ENCODE measurements at places on chromosomes 5 and 9.

GRCh38 chr5:37921452-37921851, 81.6 kb upstream of the GDNF start:
- DNase-seq, result no peak

DNA sequence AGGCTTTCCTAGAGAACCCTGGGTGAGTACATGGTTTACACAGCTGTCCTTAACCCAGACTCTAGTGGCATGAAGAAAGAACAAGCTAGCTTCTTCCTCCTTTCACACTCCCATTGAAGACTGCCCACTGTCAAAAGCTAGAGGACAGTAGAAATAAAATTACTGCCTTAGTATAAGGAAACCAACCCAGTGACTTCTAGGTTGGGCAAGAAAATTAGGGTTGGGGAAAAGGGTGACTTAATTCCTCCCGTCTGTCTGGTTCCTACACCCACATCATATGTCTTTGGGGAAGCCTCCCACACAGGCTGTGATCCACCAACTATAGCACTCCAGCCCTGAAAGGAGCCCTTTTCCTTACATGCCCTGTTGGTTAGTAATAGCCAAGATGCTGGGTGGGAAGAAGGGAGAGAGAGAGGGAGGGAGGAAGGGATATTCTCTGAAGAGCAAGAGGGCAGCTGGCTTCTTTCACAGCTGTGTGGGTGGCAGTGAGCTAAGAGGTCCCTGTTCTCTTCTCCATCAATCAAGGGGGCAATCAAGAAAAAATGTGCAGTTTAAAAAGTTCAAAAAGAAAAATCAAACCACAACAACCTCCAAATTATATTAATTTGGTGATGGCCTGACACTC, 21.7 kb downstream of the HBEGF start:
- DNase-seq, result no peak

- no peak for DNase-seq
These were observed 43.9 kb downstream of the BOD1 start for GRCh38 chr5:173572431-173573125.

DNA sequence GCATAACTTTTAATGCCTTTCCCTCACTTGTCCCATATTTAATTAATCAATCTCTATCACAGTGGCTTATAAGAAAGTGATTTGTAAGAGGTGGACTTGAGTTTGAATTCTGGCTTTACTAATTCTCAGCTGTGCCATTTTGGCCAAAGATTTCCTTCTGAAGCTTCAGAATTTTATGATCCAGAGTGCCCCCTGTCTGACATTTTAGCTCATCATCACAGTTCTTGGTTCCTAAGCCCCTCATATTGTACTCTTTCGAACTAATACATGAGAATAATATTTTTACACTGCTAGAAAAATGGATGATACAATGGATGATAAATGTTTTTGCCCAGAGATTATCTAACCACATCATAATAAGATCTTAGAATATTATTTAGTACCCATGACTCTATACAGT, 1014.1 kb downstream of the PTPRD start:
- DNase-seq, result no peak

DNA sequence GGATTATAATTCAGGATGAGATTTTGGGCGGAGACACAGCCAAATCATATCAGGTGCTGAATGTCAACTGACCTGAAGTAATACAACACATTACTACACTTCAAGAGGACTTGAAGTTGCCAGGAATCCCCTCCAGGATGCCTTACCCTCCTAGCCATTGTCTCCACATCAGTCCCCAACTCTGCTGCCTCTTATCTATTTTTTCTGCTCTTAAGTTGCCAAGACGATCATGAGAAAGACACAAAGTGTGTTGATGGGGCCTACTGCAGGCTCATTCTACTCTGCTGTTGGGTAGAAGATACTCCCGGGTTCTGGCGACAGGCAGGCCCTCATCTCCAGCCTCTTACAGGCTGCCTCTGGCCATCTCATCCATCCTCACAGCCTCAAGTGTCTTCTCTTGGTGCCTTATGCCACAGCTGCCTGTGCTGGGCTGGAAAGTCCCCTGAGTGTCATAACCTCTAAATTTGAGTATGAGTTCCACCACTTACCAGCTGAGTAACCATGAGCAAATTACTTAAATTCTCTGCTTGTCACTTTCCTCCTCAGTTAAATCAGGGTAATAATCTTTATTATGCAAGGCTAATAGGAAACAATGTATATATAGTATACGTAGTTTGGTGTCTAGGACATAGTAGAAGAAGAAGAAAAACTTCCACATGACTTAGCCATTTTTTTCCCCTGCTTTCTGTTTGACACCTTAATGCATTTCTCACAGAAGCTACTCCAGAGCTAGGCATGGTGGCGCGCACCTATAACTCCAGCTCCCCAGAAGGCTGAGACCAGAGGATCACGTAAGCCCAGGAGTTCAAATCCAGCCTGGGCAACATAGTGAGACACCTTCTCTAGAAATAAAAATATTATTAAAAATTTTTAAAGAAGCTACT, 73.0 kb upstream of the SNX2 start:
- no peak for DNase-seq

DNA sequence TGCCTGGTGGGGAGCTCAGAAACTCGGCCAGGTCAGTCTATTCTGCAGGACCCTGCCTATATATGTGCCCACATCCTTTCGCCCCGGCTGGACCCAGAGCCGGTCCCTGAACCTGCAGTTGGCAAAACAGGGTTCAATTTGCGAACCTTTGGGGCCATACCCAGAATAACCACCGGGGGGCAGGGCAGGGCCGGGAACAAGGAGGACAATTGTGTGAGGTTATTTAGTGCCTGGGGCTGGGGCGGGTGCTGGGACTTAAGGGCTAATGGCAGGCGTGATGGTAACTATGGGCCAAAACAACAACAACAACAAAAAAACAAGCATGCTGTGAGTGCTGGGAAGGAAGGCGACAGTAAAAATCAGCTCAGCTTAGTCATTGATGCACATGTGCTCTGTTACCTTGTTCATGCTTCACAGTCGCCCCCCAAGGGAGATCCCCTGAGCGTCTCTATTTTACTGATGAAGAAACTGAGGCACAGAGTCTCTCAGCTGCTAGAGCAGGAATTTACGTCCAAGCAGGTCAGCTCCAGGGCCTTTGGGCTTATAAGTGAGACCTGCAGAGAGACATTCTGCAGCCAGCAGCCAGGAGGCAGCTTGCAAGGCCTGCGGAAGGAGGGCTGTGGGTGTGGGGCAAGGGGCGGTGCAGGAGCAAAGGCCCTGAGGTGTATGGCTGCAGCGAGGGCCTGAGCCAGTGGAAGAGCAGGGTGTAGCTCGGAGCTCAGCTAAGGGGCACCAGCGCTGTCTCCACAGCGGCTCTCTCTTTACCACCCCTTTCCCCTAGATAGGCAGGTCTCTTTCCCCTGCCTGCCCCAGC, 106.0 kb downstream of the PHF2 start:
- peak; percentile 33 for DNase-seq

GRCh38 chr9:112581469-112582176, 95.0 kb downstream of the KIAA1958 start:
- no peak for DNase-seq

DNA sequence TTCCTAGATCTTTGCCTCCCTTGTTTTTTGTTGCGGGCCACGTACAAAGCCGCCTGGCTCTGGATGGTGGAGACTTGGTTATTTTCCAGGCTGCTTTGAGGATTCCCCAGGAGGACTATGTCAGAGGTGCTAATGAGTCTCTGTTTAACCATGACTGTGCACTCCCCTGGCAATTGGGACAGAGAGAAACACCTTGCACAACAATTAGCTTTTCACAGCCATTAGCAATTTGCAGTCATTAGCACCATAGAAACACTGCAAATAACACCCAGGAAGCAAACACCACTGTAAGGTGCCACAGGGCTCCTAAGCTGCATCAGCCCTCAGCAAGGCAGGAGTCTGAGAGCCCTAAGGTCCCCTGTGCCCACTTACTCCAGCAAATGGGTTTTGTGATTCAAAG, 201.0 kb upstream of the VLDLR start:
- DNase-seq, result no peak

- no peak for DNase-seq
These were observed 1.6 kb downstream of the SKP1 start for GRCh38 chr5:134174841-134175839.

DNA sequence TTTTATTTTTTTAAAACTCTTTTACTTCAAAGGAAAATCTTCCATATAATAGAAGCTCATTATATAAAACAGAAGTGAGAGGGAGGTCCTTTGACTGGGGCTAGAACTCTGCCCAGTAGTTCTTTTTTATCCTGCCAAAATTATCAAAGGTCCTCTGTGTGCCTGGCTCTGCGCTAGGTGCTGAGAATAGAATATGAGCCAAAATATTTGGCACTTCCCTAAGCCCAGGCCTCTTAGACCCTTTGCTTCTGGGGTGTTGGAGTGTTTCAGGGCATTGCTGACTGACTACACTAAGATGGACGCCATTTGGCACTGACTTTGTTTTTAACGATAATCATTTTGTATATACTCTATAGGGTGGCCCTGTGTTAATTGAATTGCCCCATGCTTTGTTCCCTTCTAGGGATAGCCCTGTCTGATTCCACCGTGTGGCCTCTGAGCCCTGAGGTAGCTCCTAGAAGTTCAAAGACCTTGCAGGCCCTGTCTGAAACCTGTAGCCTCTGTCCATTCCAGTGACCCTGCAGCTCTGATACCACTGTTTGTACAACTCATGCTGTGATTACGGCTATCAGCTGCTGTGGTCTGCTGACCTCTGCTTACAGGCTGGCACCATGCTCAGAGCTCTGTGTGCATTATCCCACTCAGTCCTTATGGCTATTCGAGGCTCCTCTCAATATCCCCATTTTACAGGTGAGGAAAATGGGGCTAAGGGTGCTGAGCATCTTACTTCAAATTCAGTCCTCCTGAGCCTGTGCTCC, 84.3 kb upstream of the SHB start:
- DNase-seq, result no peak

- no peak for DNase-seq
These were observed 30.2 kb downstream of the RASGEF1C start for GRCh38 chr5:180178531-180179441.

GRCh38 chr9:93801120-93801519, 154.0 kb downstream of the BARX1 start:
- no peak for DNase-seq

DNA sequence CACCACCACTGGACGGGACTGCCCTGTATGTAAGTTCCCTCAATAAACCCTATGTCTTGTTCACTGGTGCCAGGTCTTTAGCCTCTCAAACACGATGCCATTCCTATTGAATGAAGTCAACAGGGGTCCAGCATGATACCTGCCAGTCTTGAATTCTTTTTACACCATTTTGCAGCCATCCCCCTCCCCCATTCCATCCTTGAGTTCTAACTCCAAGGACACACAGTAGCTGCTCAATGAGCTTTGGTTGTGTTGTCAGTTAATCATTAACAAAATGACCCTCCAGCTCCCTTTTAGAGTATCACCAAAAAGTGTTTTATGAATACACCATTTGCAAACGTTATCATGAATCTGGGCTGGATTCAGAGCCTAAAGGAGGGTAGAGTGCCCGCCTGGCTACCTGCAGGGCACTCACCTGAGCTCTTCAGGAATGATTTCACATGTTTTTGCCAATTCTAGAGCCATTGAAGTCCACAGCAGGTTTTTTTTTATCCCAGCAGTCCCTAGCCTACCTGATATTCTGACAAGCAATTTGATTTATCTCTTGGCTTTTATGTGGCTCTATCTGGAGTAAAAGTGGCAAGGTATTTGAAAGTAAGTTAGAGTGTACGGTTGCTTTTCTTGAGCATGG, 271.8 kb downstream of the SMARCA2 start:
- no peak for DNase-seq

DNA sequence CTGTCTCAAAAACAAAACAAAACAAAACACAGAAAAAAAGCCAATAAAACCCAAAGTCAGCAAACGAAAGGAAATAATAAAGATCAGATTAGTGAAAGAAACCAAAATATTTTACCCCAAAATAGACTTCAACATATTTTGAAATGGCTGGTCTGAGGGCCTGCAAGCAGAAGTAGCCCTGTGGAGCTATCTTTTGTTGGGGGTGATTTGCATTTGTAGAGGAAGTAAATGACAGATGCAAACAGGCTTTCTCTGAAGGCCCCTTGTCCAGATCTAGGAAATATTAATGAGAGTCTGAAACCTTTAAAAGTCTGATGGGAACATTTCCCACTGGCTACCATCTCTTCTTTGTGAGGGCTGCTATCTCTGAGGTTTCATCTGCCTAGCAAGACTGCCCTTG, 74.0 kb downstream of the GCNT4 start:
- no peak for DNase-seq

DNA sequence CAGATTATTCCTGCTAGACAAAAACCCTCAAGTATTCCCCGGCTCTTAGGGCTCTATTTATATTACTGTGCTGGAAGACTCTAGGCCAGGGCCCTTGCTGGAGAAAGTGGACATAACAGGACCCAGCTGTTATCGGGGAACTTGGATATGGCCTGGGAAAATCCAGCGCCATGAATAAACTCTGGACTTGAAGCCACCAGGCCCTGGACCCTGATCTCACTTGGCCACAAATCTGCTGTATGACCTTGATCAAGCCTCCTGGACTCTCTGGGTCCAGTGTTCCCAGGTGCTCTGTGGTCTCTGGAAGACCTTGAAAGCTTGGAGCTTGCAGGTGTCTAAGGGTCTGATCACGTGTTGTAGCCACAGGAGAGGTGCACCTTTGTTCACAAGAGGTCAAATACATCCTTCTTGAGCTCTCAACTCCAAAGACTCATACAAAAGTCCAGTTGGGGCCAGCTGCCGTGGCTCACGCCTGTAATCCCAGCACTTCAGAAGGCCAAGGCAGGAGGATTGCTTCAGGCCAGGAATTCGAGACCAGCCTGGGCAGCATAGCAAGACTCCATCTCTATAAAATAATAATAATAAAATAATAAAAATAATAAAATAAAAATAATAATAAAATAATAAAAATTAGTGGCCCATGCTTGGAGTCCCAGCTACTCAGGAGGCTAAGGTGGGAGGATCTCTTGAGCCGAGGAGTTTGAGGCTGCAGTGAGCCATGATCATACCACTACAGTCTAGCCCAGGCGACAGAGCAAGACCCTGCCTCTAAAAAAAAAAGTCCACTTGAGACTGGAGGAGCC, 26.5 kb downstream of the COL27A1 start:
- DNase-seq, result no peak

GRCh38 chr5:93674138-93674537, 67.3 kb downstream of the POU5F2 start:
- DNase-seq, result no peak

- no peak for DNase-seq
These were observed 108.8 kb downstream of the SNX18 start for GRCh38 chr5:54626407-54626806.

- no peak for DNase-seq
These were observed 42.3 kb downstream of the ANKDD1B start for GRCh38 chr5:75653521-75653920.
